ENCODE measurements at places on chromosomes 3 and 15. TPM values are rescaled to one million over a fixed set of nuclear protein-coding genes. Genes with fewer than 3 reads are reported as not detected.

OR5K2 gene
- total RNA-seq, result not detected

PRR20G gene
- not detected for total RNA-seq

PLSCR2 gene
- 0.76 TPM for total RNA-seq

PHLDB2 gene
- total RNA-seq, result 7.9 TPM

VEPH1 gene
- not detected for total RNA-seq

DNA sequence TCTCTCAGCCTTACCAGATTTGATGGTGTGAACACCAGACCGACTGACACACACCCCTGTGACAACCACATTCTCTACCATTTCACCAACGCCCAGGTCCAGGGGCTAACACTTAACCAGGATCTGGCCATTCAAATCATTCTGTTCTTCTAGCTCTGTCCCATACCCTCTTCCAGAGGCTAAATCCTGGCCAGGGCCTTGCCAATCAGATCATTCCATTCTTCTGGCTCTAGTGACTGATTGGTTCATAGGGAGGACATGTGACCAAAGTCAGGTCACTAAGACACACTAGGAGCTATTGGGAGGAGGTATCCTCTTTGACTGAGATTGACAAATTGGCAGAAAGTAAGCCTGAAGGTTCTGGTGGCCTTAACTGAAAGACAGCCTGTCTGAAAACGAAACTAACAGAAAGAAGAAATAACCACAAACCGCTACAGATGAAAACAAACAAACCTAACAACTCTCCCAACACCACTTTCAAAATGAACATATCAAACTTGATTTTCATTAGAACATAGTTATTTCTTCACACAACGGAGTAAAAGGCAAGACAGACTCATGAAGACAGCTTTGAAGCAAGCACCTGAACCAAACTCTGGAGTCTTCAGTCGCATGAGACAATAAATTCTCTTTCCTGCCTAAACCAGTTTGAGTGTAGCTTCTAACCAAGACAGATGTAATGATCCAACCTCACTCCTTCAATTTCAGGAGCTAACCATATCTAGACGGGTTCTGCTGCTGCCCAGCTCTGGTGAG lies 68.5 kb downstream of the TRANK1 start:
- H3K4me1 ChIP-seq, result peaks cover 48% of the 10 kb centered on the region
- peaks cover 7% of the 10 kb centered on the region for H3K36me3 ChIP-seq
- peak; percentile 66 for DNase-seq
- no peaks in the 10 kb centered on the region for H3K27me3 ChIP-seq
- peak overlapping the region; percentile 24 for H3K4me3 ChIP-seq
- H3K27ac ChIP-seq, result peak overlapping the region; percentile 71

GRCh38 chr3:152331998-152332397 lies 63.3 kb downstream of the MBNL1 start:
- H3K36me3 ChIP-seq, result no peaks in the 10 kb centered on the region
- no peak overlapping the region for H3K4me3 ChIP-seq
- H3K27ac ChIP-seq, result peak overlapping the region; percentile 28
- no peaks in the 10 kb centered on the region for H3K27me3 ChIP-seq

DNA sequence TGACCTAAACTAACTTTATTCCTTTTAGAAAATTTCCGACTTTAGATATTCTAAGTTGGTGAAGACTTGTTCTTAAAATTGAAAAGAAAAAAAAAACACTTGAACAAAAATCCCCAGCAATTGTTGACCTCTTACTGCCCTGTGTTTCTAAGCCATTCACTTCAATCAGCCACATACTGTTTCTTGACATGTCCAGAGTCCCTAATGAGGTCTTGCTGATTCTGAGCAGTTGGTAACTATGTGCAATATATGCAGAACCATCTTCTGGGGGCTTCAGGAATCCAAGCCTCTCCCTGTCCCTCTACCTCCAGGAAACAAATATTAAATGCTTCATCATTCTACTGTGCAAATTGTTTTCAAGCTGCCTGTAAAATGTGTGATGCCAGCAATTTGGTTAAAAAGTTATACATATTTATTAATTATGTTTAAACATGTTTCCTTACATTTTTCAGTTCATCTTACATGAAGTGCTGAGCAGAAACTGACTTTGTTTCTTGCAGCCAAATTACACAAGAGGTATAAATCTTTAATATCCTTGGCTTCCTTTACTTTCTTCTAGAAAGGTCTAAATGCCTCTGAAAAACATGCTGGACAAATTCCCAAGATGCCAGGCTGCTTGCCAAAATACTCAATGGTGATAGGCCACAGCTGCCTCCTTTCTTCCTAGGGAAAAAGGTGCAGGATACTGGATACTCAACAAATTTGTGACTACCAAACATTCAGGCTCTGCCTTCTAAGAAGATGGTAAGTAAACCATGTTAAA lies 19.8 kb upstream of the GYG1 start:
- no peaks in the 10 kb centered on the region for H3K36me3 ChIP-seq
- H3K27me3 ChIP-seq, result no peaks in the 10 kb centered on the region
- H3K4me1 ChIP-seq, result no peaks in the 10 kb centered on the region
- H3K4me3 ChIP-seq, result no peak overlapping the region
- no peak overlapping the region for H3K27ac ChIP-seq

DNA sequence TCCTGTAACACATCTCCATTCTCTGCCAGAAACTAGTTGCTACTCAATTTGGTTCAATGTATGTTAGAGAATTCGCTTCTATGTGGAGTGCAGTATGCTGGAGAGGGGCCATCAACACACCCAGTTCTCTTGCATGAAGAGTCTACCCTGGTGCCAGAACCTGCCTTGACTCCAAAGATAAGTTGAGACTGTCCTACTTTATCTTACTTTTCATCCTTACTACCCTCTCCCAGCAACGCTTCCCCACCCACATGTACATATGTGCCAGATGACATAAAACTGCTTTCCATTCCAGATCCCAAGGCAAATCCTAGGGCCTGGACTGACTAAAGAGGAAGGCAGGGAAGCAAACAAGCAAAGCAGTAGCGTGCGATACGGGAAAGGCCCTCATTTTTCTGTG lies 442.6 kb upstream of the THRB start:
- H3K27ac ChIP-seq, result no peak overlapping the region
- H3K27me3 ChIP-seq, result no peaks in the 10 kb centered on the region
- no peaks in the 10 kb centered on the region for H3K4me1 ChIP-seq
- no peak for DNase-seq
- no peaks in the 10 kb centered on the region for H3K36me3 ChIP-seq

- DNase-seq, result no peak
- no peak overlapping the region for H3K27ac ChIP-seq
- no peaks in the 10 kb centered on the region for H3K36me3 ChIP-seq
- no peaks in the 10 kb centered on the region for H3K27me3 ChIP-seq
- no peak overlapping the region for H3K4me3 ChIP-seq
These were observed 110.9 kb upstream of the THRB start for GRCh38 chr3:24605511-24606028.

GRCh38 chr3:168455814-168456213 lies 360.1 kb upstream of the GOLIM4 start:
- no peak overlapping the region for H3K27ac ChIP-seq
- no peaks in the 10 kb centered on the region for H3K36me3 ChIP-seq
- no peaks in the 10 kb centered on the region for H3K27me3 ChIP-seq
- no peak overlapping the region for H3K4me3 ChIP-seq
- no peaks in the 10 kb centered on the region for H3K4me1 ChIP-seq
- DNase-seq, result no peak

DNA sequence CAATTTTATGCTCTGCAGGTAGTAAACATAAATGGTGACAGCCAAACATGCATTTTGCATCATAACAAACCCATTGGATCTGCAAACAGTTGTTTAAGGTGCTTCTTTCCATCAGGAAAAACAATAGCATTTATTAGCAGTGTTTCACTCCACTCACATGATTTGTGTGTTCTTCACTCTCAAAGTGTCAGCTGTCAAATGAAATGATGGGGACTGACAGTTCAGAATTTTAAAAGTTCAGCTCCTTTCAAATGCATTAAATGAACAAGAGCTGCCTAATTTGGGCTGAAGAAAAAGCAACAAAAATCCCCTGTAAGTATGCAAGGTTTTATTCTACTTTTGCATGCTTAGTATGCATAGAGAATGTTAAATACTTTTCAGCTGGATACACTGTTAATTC lies 145.2 kb upstream of the CDIN1 start:
- H3K27me3 ChIP-seq, result no peaks in the 10 kb centered on the region
- no peak for DNase-seq
- no peaks in the 10 kb centered on the region for H3K4me1 ChIP-seq

- H3K36me3 ChIP-seq, result no peaks in the 10 kb centered on the region
- H3K4me3 ChIP-seq, result no peak overlapping the region
- H3K27me3 ChIP-seq, result no peaks in the 10 kb centered on the region
- no peak for DNase-seq
- no peaks in the 10 kb centered on the region for H3K4me1 ChIP-seq
These were observed 71.8 kb downstream of the TMEM44 start for GRCh38 chr3:194561306-194561974.

- no peak overlapping the region for H3K4me3 ChIP-seq
- no peak overlapping the region for H3K27ac ChIP-seq
- no peaks in the 10 kb centered on the region for H3K27me3 ChIP-seq
- no peak for DNase-seq
These were observed 786.5 kb downstream of the PDCD6IP start for GRCh38 chr3:34584971-34585370.

DNA sequence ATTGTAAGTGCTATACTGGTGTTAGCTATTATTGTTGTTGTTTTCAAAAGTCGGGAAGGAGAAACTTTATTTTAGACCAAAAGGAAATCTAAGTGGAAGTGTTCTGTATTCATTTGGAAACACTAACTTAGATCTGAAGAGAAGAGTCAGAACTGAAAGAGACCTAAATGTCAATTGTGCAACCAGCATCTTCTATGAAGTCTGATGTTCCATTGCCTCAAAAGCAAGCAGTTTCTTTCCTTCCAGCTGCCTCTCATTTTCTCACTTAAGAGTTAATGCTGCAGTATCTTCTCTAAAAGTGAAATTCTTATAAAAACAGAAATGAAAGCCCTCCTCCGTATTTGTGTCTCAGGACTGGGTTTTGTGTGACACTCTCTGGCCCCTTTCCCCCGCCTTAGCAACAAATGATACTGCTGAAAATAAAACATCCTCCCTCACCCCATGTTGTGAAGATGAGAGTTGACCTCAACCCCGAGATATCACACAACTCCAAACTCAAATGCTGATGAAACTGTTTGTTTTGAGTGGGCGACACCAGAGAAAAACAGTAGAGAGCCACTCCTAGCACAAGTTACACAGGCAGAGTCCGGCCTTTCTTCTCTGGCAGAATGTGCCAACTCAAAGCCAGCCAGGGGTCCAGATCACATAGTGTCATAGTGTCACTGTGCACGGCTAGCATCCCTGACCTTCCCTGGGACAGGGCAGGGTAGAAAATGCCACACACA lies 48.9 kb downstream of the GLDN start:
- DNase-seq, result no peak
- no peaks in the 10 kb centered on the region for H3K27me3 ChIP-seq
- H3K27ac ChIP-seq, result no peak overlapping the region
- H3K36me3 ChIP-seq, result no peaks in the 10 kb centered on the region
- H3K4me3 ChIP-seq, result no peak overlapping the region
- H3K4me1 ChIP-seq, result no peaks in the 10 kb centered on the region

- no peaks in the 10 kb centered on the region for H3K27me3 ChIP-seq
- no peak overlapping the region for H3K4me3 ChIP-seq
- H3K36me3 ChIP-seq, result no peaks in the 10 kb centered on the region
- peaks cover 7% of the 10 kb centered on the region for H3K4me1 ChIP-seq
These were observed 241.6 kb downstream of the UACA start for GRCh38 chr15:70521576-70522322.

DNA sequence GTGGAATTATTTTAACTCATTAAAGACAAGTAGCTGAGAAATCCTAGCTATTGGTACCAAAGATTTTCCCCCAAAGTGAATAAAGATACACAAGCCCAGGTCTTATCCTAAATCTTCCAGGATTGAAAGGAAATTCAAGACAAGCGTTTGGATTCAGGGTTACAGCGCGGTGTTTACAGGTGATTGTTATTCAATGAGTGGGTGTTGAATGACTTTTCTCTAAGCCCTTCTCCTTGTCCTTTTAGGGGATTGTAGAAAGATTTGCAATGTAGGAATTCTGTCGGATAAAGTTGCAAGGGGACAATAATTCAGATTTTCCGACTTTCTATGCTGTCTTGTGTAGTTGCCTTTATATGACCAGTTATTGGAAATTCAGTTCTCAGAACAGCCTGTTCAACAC lies 57.2 kb downstream of the USP13 start:
- peaks cover 6% of the 10 kb centered on the region for H3K36me3 ChIP-seq
- H3K4me1 ChIP-seq, result no peaks in the 10 kb centered on the region
- H3K4me3 ChIP-seq, result no peak overlapping the region
- H3K27ac ChIP-seq, result no peak overlapping the region

GRCh38 chr3:102450976-102451375 lies 16.2 kb downstream of the ZPLD1 start:
- no peaks in the 10 kb centered on the region for H3K27me3 ChIP-seq
- no peaks in the 10 kb centered on the region for H3K4me1 ChIP-seq
- H3K27ac ChIP-seq, result no peak overlapping the region
- H3K36me3 ChIP-seq, result no peaks in the 10 kb centered on the region
